ENCODE measurements at places on chromosomes 5 and 9.

- no peak for DNase-seq
Measured at GRCh38 chr5:136034984-136035383, 6.2 kb downstream of the TGFBI start.

DNA sequence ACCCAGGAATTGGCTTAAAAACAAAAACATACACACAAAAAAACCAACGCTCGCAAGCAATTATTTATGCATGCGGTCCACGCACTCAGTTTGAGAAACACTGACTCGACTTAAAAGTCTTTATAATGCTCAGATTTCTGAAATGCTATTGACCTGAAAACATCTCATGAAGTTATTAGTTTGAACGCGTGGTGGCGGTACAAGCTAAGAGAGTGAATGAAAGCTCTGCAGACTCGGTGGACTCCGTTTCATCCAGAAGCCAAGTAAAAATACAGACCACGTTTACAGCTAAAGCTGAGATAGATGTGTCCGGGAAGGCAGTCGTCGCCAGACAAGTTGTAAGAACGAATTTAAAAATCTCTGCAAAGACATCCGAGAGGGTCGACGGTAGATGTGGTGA is at the start of gene PCDHB6:
TSS of gene PCDHB6 (plus strand) at position 246 of the 400 bp plus-strand sequence. CDS start 201 bp downstream, outside the sequence.
- peak; percentile 27 for DNase-seq

- peak; percentile 85 for DNase-seq
Measured at GRCh38 chr5:170216257-170216864, 16.4 kb upstream of the C5orf58 start.

GRCh38 chr9:114226246-114227055 is 71.1 kb downstream of the COL27A1 start:
- DNase-seq, result no peak

- no peak for DNase-seq
Measured at GRCh38 chr9:93173365-93174051, 10.4 kb upstream of the WNK2 start.

GRCh38 chr9:116870566-116870965 is 183.5 kb downstream of the TRIM32 start:
- DNase-seq, result no peak

GRCh38 chr5:127564002-127564769 is 46.7 kb downstream of the PRRC1 start:
- DNase-seq, result peak; percentile 87

GRCh38 chr5:122089096-122090013 is 11.3 kb upstream of the LOX start:
- no peak for DNase-seq

GRCh38 chr9:32500768-32501167 is 25.2 kb downstream of the RIGI start:
- no peak for DNase-seq

- DNase-seq, result peak; percentile 48
Measured at GRCh38 chr5:10607666-10608073, 43.8 kb downstream of the ANKRD33B start.

- no peak for DNase-seq
Measured at GRCh38 chr5:93929131-93929530, 187.7 kb upstream of the POU5F2 start.

GRCh38 chr5:57406641-57407040 is 76.0 kb downstream of the ACTBL2 start:
- no peak for DNase-seq

DNA sequence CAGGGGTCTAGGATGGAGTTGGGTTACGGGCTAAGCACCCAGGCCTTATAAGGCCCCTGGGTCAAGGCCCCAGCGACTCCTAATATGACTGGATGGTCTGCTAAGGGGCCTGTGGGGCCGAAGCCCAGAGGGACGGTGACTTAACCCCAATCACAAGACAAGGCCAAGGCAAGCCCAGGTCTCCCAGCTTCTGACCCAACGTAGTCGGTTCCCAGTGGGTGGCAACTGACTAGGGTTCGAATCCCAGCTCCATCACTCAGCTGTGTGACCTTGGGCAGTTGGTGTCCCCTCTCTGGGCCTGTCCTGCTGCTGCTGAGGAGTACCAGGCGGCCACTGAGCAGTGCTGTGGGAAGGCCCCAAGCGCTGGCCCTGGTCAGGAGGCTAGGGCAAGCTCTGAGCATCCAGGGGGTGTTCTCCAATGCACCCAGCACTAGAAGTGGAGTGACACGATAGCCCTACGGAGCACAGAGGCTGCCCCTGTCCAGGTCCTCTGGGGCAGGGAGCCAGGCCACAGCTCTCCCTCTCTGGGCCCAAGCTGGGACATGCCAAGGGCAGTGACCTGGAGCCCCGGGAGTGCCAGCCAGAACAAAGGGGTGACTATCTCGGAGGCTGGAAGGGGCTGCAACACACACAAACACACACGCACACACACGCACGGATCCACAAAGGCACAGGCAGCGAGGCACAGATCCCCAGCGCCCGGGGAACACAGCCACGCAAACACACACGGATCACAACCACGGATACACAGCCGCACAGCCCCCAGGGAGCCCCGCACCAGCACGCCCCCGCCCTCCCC is 512 bp downstream of the AK1 start:
- peak; percentile 60 for DNase-seq

DNA sequence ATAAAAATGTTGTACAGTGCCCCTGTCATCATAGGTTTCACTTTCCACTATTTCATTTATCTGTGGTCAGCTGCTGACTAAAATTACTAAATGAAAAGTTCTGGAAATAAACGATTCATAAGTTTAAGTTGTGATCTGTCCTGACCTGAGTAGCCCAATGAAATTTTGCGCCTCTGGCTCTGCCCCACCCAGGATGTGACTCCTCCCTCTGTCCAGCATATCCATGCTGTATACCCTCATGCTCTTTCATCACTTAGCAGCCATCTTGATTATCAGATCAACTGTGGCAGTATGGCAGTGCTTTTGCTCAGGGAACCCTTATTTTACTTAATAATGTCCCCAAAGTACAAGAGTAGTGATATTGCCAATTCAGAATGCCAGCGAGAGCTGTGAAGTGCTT is 97.3 kb downstream of the STARD4 start:
- no peak for DNase-seq

- no peak for DNase-seq
Measured at GRCh38 chr5:140220698-140221064, 45.7 kb downstream of the CYSTM1 start.

DNA sequence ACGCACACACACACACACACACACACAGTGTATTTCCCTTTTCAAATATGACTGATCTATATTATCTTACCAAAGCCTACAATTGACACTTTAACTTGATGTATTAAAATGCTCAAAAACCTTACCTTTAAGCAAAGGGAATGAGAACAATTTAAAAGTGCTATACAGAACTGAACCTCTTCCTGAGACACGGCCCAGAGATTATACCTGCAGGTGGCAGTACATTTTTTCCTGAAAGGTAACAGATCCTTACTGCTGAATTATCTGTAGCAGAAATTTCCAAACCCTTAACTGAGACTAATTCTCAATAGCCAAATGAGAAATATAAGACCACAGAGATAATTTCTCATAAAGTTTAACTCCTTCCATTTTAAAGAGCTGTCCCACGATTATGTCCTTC is 91.1 kb downstream of the MYO10 start:
- DNase-seq, result no peak

DNA sequence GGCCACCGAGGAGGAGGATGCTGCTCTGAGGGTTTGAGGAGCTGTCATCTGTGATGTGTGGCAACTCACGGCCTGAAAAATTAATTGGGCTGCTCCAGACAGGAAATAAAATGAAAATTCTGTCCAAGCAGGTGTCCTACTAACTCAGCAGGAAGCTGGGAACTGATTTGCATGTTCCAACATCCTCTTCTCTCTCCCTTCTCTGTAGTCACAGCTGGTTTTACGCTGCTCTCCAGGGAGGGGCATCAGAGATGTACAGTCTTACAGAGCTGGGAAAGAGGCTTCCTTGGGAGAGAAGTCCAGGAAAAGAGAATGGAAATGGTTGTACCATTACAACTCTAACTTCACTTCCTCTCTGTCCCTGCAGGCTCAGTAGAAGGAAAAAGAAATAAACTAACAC is 24.2 kb upstream of the SIL1 start:
- no peak for DNase-seq

- DNase-seq, result no peak
Measured at GRCh38 chr5:143397302-143398052, 6.0 kb downstream of the NR3C1 start.

DNA sequence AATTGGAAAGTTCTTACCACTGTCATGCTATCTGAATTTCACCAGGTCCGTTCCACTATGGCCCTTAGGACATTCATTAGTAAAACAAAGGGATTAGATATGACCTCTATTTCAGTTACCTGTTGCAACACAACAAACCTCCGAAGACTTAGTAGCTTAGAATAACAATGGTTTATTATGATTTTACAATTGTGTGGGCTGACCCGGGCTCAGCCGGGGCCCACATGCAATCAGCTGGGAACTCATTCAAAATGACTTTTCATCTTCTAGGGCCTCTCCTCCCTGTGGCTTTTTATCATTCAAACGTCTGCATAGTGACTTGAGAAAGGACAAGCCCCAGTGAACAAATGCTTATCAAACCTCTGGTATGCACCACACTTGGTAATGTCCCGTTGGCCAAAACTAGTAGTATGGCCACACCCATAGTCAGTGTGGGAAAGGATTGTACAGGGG is 2.3 kb upstream of the FBXW11 start:
- DNase-seq, result no peak

DNA sequence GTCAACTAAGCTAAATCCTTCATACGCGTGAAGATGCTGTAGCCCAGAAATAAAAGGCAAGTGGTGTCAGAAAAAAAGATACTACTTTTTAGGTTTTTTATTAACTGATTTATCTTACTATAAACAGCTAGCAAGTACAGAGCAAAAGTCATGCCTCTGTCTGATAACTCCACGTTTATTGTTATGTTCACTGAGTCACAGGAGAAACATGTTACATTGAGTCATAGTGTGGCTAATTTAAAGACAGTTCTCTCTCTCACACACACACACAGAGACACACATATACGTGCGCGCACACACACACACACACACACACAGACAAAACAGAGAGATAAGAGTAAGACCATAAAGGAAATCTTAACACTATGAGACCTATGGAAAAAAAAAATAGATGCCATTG is 770.0 kb upstream of the CDH10 start:
- no peak for DNase-seq

DNA sequence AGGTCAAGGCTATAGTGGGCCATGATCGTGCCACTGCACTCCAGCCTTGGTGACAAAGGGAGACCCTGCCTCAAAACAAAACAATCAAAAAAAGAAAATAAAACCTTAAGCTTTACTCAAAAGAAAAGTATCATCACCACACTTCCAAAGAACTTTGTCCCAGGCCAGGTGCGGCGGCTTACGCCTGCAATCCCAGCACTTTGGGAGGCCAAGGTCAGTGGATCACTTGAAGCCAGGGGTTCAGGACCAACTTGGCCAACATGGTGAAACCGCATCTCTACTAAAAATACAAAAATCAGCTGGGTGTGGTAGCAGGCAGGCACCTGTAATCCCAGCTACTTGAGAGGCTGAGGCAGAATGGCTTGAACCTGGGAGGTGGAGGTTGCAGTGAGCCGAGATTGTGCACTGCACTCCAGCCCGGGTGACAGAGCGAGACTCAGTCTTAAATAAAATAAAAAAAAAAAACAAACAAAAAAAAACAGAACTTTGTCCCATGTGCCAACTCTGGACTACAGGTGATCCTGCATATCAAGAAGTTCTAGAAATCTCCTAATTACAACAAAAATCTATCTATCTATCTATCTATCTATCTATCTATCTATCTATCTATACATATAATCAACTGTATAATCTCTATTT is 19.7 kb downstream of the CLINT1 start:
- DNase-seq, result no peak

DNA sequence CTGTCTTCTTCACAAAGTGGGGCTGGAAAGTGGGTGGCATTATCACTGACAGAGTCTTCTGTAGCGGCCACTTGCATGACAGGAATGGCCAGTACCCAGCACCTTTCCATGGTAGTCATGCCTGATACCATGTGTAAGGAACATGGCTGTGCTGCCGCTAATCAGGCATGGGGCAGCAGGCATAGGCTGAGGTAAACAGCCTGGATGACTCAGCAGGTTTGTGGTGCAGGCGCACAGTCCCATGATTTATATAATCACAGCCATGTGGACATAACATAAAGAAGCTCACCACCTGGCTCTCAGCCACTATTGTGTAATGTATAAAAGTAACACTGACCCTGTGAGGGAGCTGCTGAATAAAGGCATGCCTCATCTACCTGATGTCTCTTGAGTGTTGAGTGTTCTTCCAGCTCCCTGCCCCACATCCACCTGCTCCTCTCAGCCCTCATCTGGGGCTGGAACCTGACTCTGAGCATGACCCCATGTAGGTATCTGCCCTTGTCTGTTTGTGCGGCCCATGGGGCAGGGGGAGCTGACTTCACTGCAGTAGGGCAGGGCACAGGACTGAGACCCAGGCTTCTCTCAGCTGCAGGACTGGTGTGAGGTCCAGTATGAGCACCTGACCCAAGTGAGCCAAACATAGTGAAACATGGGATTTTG is 13.2 kb upstream of the ICE1 start:
- no peak for DNase-seq

- DNase-seq, result no peak
Measured at GRCh38 chr5:123937230-123937629, 425.3 kb downstream of the CSNK1G3 start.

DNA sequence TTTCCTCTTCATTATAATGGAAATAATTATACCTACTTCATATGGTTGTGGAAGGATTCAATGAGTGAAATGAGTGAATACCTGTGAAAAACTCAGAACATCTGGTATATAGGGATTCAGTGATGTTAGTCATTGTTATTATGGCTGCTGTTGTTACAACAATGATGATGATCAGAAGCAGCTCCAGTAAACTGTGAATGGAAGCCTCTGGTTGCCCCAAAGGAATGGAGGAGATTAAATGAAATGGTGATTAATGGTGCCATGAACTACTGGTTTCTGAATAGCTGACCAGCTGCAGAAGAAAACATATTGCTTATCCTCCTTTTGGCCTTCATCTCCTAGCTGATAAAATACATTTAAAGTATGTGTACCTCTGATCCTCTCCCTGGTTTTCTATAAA is 372.0 kb downstream of the ARHGEF28 start:
- no peak for DNase-seq

- DNase-seq, result no peak
Measured at GRCh38 chr5:136000932-136001331, 27.9 kb upstream of the TGFBI start.

- no peak for DNase-seq
Measured at GRCh38 chr5:74801941-74802340, 34.9 kb downstream of the NSA2 start.

DNA sequence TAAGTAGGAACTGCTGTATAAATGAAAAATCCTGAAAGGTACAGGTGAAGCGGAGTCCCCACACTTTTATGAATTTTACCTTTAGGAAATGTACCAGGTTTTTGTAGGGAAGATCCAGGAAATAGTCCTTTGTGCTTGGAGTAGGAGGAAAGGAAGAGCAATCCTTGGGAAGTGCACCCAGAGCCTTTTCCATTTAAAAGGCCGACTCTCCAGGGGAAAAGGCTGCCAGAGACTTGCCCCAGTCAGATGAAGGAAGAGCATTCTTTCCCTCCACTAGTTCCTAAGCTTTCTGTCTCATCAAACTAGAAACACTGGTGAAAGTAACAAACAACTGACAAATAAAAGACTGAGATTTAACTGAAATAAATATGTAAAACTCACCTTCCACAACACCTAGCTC is 779.4 kb upstream of the CDH6 start:
- no peak for DNase-seq

Measured in stomach (tissue), 19 donors.